ENCODE measurements at places on chromosomes 12 and 14.

- no peak for DNase-seq
Measured at GRCh38 chr14:94728950-94729349, 41.0 kb downstream of the GSC start.

- DNase-seq: no peak
Measured at GRCh38 chr12:130076752-130077151, 85.5 kb upstream of the FZD10 start.

DNA sequence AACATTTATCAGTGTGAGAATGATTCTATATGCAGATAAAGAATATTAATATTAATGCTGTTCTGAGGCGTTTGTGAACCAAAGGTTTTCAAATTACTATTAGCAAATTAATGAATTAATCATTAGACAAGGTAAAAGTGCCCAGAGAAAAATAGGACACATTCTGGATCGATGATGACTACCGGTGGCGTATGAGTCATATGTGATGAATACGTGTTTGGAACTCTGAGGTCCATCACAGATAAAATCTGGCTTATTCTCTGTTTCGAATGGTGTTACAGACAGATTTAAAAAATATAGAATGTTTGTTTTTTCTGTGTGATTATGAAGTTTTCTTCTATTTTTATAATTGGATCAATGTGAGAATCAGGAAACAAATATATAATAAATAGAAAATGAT, 79.2 kb upstream of the RTL1 start:
- no peak for DNase-seq

GRCh38 chr12:103930787-103931735, 851 bp downstream of the HSP90B1 start:
- DNase-seq: peak; percentile 8

DNA sequence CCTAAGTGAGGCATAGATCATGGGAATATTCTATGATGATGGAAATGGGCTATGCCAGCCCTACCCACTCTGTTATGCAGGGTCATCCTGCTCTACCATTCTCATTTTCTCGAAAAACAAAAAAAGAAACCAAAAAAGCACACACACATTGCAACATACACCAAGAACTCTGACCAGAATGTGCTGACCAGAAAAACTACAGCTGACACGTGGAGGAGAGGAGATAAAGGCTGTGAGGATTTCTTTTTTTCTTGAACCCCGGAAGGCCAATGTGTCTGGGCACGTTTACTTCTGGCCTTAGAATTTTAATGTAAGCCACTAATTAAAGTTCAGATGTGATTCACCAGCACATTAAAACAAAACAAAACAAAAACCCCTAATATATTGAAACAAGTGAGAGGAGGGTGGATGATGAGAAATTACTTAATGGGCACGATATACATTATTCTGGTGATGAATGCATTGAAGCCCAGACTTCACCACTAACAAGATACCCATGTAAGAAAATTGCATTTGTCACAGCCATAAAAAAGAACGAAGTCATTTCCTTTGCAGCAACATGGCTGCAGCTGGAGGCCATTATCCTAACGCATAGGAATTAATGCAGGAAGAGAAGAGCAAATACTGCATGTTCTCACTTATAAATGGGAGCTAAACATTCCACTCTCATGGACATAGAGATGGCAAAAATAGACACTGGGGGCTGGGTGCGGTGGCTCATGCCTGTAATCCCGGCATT, 66.3 kb upstream of the PLEKHG3 start:
- DNase-seq: no peak

All from stimulated activated CD4-positive, alpha-beta T cell treated with anti-CD3 and anti-CD28 coated beads, Interleukin-12 subunit alpha, Interleukin-12 subunit beta, amount 100 ng/mL, for 24 hours (primary cell).